Natural killer cell (primary cell): ENCODE measurements at places on chromosomes 2 and 18.

GRCh38 chr2:172083628-172084394, 1.5 kb upstream of the DLX1 start:
- peak; percentile 37 for DNase-seq

DNA sequence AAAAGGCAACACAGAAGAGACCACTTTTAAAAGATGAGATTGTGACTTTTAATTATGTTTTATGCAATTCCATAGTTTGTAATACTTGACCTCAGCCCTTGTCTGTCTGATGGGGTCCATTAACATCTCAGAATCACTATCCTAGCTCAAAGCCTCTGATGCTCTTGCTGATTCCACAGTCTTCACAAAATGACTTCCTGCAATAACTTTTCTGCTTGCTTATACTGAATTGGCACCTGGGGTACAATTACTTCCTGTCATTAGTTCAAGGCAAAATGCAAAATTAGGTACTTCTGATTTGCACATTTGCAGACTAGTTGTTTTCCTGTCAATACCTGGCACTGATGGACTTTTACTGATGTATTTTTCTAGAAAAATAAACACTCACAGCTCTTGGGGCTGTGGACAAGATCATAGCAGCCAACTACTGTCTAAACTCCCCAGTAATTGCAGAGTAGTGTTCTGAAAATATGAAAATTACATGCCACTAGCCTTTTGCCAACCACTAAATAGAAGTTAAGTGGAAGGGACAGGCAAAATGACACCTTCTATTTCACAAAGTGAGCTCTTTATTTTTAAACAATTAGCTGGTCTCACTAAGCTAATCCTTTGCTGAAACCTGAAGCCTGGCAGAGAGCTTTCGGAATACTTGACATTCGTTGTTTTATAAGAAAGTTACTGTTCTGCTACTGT, 129.1 kb downstream of the PIEZO2 start:
- DNase-seq = no peak

- no peak for DNase-seq
These were observed 168.4 kb downstream of the ARL4C start for GRCh38 chr2:234328444-234328990.

GRCh38 chr2:128710729-128711128, 392.1 kb upstream of the HS6ST1 start:
- no peak for DNase-seq

GRCh38 chr2:201231781-201232466, 28.4 kb upstream of the CASP8 start:
- peak; percentile 97 for DNase-seq
